PC-9 (cell line): ENCODE measurements at places on chromosomes 2 and 18.

- no peak overlapping the region for H3K27ac ChIP-seq
- no peak overlapping the region for H3K4me3 ChIP-seq
- no peak for DNase-seq
These were observed 107.4 kb upstream of the ID2 start for GRCh38 chr2:8574196-8575037.

- peaks cover 68% of the 10 kb centered on the region for H3K27me3 ChIP-seq
- H3K27ac ChIP-seq: no peak overlapping the region
- DNase-seq: no peak
- no peaks in the 10 kb centered on the region for H3K4me1 ChIP-seq
- no peak overlapping the region for H3K4me3 ChIP-seq
These were observed 120.3 kb downstream of the UXS1 start for GRCh38 chr2:106073678-106074406.

- H3K4me3 ChIP-seq: peak within 1 kb of the TSS; percentile 78
- peak within 1 kb of the TSS; percentile 84 for H3K27ac ChIP-seq
- no peaks in the 10 kb centered on the region for H3K36me3 ChIP-seq
- no peaks in the 10 kb centered on the region for H3K27me3 ChIP-seq
- peaks cover 26% of the 10 kb centered on the region for H3K4me1 ChIP-seq
These were observed at the start of gene CABLES1 for GRCh38 chr18:23134780-23135549. Gene CABLES1 (plus strand): TSS chr18:23135485. CDS start chr18:23135763, 278 bp downstream.

DNA sequence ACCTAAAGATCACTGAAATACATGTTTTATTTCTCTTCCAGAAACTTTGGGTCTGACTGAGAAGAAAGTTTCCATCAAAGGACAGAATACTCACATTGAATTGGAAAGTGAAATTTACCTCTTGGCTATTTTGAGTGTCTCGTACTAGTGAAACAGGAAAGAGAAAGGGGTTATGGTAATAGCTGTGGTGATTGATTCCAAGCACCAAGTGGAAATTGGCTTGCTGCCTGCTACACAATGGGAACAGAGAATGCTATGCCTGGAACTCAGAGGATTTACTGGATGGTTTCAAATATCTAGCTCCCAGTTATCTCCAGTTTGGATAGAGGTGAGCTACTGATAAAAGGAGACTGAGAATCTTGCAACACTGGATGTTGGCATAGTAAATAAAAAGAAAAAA lies 492.8 kb upstream of the FSIP2 start:
- H3K4me1 ChIP-seq: no peaks in the 10 kb centered on the region
- no peaks in the 10 kb centered on the region for H3K27me3 ChIP-seq
- H3K4me3 ChIP-seq: no peak overlapping the region
- no peak for DNase-seq

DNA sequence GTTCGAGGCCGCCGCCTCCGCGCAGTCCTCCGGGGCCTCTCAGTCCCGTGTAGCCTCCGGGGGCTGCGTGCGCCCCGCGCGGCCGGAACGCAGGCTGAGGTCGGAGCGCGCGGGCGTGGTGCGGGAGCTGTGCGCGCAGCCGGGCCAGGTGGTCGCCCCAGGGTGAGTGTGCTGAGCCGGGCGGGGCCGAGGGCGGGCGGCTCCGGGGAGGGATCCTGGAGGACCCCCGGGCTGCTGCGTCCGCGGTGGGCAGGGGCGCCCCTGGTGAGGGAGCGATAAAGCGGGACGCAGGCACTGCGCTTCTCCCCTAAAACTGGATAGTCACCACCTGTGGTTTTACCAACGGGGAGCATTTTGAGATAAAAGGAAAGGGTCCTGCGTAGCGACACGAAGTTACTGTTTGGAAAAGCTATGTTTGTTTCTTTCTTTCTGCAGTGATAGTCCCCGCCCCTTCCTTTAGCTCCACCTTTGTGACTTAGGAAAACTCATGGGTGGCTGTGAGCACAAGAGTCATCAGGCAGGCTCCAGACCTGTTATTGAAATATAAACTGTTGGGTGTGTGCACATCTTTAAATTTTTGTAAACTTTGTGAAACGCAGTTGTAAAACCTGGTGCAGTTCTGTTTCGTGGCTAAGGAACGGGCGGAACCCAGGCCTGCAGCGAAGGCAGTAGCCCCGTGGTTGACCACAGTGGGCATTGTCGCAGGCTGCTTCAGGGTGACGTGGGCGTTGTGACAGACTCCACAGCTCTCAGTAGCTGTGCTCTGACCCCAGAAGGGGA lies 687 bp downstream of the CTDP1 start:
- DNase-seq: peak; percentile 14
- H3K27ac ChIP-seq: no peak overlapping the region; the same call in 1 of the 2 replicates
- peaks cover 7% of the 10 kb centered on the region; the same call in 1 of the 2 replicates for H3K36me3 ChIP-seq
- peak overlapping the region; percentile 63 for H3K4me3 ChIP-seq
- H3K27me3 ChIP-seq: no peaks in the 10 kb centered on the region

GRCh38 chr18:76932026-76932819 lies 109.9 kb downstream of the ZNF236 start:
- H3K27me3 ChIP-seq: no peaks in the 10 kb centered on the region
- H3K4me3 ChIP-seq: no peak overlapping the region
- H3K4me1 ChIP-seq: no peaks in the 10 kb centered on the region
- DNase-seq: no peak
- no peak overlapping the region for H3K27ac ChIP-seq
- H3K36me3 ChIP-seq: no peaks in the 10 kb centered on the region
